Diencephalon (tissue), 1 donor: ENCODE measurements at places on chromosomes 3 and 15. TPM values are rescaled to one million over a fixed set of nuclear protein-coding genes. Genes with fewer than 3 reads are reported as not detected.

Gene TIMP4
- 11.1 TPM for total RNA-seq

Gene CHST14
- total RNA-seq, result 1.8 TPM

Gene EPHA3
- total RNA-seq, result 55.6 TPM

Gene ACTC1
- total RNA-seq, result 1.8 TPM

Gene DHFR2
- 7.6 TPM for total RNA-seq

Gene MORC1
- total RNA-seq, result 0.23 TPM

Gene SH3GL3
- 52.8 TPM for total RNA-seq

Gene TEX55
- total RNA-seq, result not detected

Gene CEP152
- 3.5 TPM for total RNA-seq

Gene FHIT
- 174 TPM for total RNA-seq

Gene SKIL
- total RNA-seq, result 128 TPM

Gene SUSD5
- 7.4 TPM for total RNA-seq
